ENCODE measurements at places on chromosomes 4 and X. TPM values are rescaled to one million over a fixed set of nuclear protein-coding genes. Genes with fewer than 3 reads are reported as not detected.

Gene UGT2B10
- polyA plus RNA-seq = 1.7 TPM

Gene FAM184B
- polyA plus RNA-seq = 0.22 TPM

Gene SLC34A2
- polyA plus RNA-seq = 332 TPM

Gene ADH1C
- polyA plus RNA-seq = 23.0 TPM

Gene SLITRK4
- polyA plus RNA-seq = 1.6 TPM

Gene KCNIP4
- polyA plus RNA-seq = 5.2 TPM

Gene PTPN13
- 79.7 TPM for polyA plus RNA-seq

Gene MAGEC3
- polyA plus RNA-seq = 1.6 TPM

Gene PDGFC
- polyA plus RNA-seq = 25.0 TPM

Gene DGAT2L6
- not detected for polyA plus RNA-seq

Gene ARSD
- 51.8 TPM for polyA plus RNA-seq

Gene N4BP2
- 9.6 TPM for polyA plus RNA-seq

Gene SLC16A2
- 27.0 TPM for polyA plus RNA-seq

Gene GUCY2F
- not detected for polyA plus RNA-seq

Gene SULT1B1
- 3.0 TPM for polyA plus RNA-seq

Gene CSAG3
- polyA plus RNA-seq = not detected

Gene HADH
- polyA plus RNA-seq = 83.8 TPM

Gene ZNF674
- 5.2 TPM for polyA plus RNA-seq

Gene NXF2B
- 0.64 TPM for polyA plus RNA-seq

Gene USP17L26
- polyA plus RNA-seq = not detected

Gene FATE1
- polyA plus RNA-seq = 0.41 TPM

Gene PPM1K
- 21.5 TPM for polyA plus RNA-seq

Gene PLS3
- 291 TPM for polyA plus RNA-seq

Gene RAI2
- polyA plus RNA-seq = 14.2 TPM

Gene OCRL
- 28.5 TPM for polyA plus RNA-seq

Gene SPRY1
- polyA plus RNA-seq = 78.7 TPM

Gene STATH
- polyA plus RNA-seq = not detected

Gene CXCL9
- 0.57 TPM for polyA plus RNA-seq

Gene PDE5A
- polyA plus RNA-seq = 82.1 TPM

Gene GPC3
- 487 TPM for polyA plus RNA-seq

Gene RIPPLY1
- 0.23 TPM for polyA plus RNA-seq

Gene IQCM
- polyA plus RNA-seq = not detected

Measured in right lung (tissue), 10 donors.